ENCODE measurements at places on chromosomes 1 and 21.

DNA sequence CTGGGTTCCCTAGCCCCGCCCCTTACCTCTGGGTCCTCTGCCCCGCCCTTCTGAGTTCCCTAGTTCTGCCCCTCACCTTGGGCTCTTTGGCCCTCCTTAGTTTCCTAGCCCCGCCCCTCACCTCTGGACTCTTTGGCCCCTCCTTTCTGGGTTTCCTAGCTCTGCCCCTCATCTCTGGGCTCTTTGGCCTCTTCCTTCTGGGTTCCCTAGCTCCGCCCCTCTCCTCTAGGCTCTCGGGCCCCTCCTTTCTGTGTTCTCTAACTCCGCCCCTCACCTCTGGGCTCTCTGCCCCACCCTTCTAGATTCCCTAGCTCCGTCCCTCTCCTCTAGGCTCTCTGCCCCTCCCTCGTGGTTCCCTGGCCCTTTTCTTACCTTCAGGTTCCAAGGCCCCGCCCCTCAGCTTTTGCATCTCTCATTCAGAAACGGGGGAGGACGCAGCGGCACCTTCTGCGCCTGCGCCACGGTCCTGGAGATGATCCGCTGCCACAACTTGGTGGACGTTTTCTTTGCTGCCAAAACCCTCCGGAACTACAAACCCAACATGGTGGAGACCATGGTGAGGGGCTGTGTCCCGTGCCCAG is 88.5 kb downstream of the PTPRU start:
- no peak for DNase-seq

DNA sequence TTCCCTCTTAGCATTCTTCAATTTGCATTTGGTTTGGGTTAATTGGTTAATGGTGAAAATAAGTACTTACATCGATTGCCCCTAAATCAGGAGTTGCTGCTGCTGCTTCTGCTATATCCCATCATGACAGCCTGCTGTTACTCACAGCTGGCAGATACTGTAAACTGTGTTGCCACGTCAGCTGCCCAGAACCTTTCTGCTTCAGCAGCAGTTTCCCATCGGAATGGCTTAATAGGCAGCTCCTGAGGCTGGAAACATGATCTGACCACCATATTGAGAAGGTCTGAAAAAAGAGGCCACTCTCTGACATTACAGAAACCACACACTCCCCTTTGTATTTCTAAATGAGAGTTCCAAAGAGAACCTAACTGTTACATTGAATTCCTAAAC is 14.3 kb upstream of the SEC16B start:
- DNase-seq, result no peak

DNA sequence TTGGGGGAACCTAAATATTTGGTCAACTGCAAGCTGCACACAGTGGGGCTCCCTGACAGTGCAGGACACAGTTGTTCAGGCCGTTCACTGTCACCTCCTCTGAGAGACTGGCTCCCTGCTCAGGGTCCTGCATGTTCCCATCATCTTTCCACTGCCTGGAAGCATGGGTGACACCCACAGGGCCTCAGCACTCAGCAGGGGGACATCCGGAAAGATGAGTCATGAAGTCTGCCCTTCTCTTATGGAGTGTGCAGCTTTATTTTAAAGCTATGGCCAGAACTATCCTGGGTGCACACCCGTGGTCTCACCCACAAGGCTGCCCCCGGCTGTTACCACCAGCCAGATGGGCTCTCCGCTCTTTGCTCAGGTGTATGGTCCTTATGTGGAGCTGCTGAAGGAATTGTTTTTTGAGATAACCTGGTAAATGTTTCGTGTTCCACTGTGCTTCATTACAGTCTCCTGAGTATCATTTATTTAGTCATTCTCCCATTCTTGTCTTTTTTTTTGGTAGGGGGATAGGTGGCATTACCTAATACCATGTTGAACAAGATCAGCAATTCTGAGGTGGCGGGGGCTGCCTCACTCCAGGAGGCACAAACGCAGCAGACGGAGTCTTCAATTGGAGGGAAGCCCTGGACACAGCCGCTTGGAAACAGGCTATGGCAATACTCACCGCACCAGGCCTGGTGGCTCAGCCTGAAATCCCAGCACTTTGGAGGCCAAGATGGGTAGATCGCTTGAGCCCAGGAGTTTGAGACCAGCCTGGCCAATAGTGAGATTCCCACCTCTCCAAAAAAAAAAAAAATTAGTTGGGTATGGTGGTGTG is 14.3 kb downstream of the TRIM11 start:
- DNase-seq, result no peak

DNA sequence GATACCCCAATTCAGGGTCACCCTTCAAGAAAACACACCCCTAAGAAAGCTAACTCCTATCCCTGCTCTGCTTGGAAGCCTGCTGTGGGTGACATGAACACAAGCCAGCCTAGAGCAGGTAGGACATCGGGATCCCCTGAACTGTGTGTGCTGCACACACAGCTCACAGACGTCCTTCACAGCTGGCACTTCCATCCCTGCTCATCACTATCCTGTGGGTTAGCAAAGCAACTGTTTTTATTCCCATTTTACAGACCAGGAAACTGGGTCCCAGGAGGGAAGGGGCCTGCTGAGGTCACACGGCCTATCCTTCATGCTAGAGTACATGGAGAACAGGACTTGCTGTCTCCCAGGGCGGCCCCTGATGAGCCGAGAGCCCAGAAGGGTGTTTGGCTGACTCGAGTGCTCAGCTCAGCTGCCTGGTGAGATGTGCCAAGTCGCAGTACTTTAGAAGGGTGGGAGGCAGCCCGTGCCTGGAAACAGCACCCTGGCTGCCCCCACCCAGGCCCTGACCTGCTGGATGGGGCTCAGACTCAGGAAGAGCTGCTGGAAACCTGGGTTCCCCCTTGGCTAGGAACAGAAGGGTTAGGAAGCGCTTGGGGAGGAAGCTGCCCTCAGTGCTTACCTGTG is 28.3 kb upstream of the BTG2 start:
- no peak for DNase-seq

DNA sequence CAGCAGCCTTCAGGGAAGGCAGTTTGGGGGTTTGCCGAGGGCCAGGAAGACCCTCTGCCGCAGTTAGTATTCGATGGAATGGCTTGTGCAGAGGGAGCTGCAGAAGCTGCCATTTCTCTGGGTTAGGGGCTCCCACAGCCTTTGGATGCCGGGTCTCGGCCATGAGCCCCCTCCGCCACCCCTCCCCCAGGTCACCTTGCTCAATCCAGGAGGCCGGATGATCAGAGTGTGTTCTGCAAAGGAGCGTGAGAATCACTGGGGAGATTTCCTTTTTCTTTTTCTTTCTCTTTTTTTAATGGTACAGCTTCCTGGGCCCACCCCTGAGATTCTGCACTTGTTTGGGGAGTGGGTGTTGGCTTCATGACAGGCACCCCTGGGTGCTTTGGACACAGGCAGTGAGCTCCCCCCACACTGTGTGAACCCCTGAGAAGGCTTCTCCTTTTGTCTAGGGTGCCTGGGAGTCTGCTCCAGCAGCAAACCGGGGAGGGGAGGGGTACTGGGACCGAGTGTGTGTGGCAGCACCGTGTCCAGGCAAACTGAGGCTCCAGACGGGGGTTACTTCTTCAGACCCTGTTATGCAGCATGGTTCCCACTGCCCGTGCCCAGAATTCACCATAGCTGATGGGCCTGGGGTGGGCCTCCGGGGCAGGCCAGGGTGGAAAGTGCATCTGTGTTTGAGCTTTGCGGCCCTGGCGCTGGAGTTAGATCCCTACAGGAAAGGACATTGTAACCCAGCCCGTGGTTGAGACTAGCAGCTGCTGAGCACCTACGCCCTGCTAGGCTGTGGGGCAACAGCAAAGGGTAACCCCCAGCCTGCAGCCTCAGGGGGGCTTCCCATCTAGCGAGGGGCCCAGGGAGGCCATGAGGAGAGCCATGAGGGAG is 18.5 kb downstream of the TNFRSF1B start:
- no peak for DNase-seq

DNA sequence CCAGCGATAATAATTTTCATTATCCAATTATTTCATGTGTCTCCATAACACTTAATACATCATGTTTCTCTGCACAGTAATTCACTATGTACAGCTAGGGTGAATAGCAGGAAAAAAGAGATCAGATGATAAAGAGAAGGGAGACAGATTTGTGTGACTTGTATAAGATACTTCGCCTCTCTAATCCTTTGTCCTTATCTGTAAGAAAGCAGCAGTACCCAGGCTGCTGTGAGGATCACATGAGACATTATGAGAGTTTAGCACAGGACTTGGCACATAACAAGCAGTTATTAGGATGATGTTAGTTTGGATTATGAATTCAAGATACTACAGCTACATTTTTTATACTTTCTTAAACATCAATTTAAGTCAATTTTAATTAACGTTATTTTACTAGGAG is 6.3 kb downstream of the ERG start:
- no peak for DNase-seq

- DNase-seq, result no peak
Measured at GRCh38 chr1:235943581-235944114, 76.9 kb upstream of the LYST start.

DNA sequence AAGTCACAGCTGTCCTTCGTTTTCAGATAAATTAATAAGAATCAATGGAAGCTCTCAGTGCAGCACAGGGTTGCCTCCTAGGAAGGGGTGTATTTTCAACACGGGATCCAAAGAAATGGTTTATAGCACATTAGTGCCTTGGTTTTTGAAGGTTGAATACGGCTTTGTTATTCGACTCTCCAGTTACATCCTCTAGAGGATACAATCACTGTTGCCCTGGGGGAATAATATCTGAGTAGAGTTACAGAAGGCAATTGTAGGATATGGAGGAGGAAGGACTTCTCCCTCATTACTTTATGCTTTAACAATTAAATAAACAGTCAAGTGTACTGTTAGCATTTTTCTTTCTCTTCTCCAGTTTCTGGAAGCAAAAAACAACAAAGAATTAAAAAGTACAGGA is 14.3 kb upstream of the ZNF326 start:
- peak; percentile 47 for DNase-seq

DNA sequence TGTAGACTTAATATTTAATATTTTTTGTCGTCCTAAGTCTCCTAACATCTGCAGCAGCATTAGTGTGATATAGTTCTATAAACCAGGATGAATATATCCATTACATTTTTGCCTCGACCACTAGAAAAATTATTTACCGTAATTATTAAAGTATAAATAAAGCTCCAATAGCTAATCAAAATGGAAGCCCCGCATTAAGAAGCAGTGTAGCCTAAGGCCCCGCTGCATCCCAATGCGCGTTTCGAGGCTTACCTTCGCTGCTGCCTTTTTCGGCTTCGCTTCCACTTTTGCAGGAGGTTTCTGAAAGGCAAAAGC is 891 bp downstream of the HMGN1 start:
- DNase-seq, result no peak

GRCh38 chr1:45543581-45544417 is 6.8 kb upstream of the AKR1A1 start:
- DNase-seq, result no peak

DNA sequence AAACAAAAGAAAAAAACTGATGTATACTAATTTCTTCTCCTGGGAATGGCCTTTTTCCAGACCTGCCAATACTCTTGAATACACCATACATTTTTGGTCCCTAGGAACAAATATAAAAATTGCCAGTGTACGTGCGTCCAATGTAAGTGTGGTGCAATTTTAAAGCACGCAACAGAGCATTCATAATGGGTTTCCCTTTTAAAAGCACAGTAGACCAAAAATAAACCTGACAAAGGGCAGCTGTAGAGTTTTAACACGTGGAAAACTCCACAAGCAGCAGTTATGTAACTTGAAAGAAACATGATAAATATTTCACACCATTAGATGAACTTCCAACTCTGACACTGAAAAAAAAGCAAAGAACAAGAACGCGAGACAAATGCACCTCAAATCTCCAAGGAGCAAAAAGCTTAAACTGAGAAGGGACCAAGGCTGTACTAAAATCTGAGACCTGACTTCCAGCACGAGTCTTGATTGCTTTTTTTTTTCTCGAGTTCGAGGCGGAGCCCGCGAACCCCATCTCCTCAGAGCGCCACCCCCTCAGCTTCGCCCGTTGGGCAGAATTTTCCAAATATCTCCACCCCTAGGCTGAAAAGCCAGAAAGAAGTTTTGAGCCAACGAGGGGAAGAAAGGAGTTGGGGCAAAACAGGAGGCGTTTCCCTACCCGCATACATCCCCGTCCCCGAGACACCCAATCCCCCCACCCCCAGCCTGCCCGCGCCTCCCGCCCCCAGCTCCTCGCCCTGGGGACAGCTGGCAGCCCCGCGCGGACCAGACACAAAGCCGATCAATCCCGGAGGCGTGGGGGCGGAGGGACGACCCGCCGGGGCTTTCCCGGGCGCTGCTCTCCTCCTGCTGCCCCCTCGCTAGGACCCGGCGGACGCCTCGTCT is at the start of gene JAM2:
JAM2 (plus strand) TSS at position 599 of the 891 bp plus-strand sequence. CDS start 564 bp downstream, outside the sequence.
- peak; percentile 31 for DNase-seq

- DNase-seq, result no peak
Measured at GRCh38 chr1:58622571-58622970, 45.5 kb upstream of the TACSTD2 start.

GRCh38 chr1:89952605-89953130 is 42.2 kb upstream of the ZNF326 start:
- DNase-seq, result no peak

DNA sequence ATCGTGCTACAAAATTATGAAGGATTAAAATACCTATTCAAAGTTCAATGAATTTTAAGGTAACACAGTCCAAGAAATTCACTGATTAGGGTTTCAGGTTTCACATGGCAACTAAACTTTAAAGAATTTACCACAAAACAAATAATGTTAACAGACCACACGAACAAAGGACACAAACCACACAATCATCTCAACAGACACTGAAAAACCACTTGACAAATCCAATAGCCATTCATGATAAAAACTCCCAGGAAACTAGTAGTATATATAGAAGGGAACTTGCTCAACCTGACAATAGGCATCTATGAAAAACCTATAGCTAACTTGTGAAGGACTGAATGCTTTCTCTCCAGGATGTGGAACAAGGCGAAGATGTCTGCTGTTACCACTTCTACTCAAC is 21.1 kb upstream of the SH2D5 start:
- no peak for DNase-seq

- no peak for DNase-seq
Measured at GRCh38 chr1:21499283-21499950, 9.8 kb upstream of the ALPL start.

DNA sequence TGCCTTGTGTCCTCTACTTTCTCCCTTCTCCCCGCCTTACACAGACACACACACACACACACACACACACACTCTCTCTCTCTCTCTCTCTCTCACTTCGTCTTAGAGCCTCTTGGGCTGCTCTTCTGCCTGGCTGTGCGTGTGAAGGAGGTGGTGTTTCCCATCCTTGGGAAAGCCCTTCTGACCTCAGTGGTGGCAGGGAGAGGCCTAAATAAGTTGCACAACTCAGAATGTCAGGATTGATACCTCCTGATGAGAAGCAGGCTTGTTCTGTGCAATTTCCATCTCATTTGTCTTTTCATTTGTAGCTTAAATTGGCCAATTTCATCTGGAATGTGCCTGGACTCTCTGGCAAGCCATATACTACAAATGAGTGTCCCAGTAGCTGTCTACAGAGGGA is 25.0 kb downstream of the LRRN2 start:
- no peak for DNase-seq

GRCh38 chr1:86421601-86422280 is 2.2 kb upstream of the CLCA2 start:
- no peak for DNase-seq

DNA sequence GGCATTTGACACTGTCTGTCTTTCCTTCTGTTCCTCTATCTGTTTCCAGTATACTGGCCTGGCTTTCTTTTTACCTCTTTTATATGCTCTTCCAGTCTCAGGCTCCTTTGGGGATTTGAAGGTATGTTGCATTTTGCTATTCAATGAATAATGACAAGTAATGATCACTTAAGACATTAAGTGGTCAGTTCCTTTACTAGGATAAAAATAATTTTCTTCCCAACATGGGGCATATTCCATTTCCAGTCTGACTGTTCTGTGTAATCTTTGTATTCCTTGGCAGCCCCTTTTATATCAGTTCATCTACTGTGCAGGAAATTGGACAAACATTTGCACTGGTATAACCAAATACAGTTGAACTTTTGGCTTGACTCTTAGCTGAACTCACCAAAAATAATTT is 15.6 kb downstream of the METTL18 start:
- no peak for DNase-seq

Measured in NCI-H345 (cell line).